ENCODE measurements at places on chromosomes 16 and 17. TPM values are rescaled to one million over a fixed set of nuclear protein-coding genes. Genes with fewer than 3 reads are reported as not detected.

FOXC2 gene
- 1.1 TPM for total RNA-seq

ODAD4 gene
- total RNA-seq, result 1.0 TPM

RBFOX1 gene
- not detected for total RNA-seq

ZPBP2 gene
- total RNA-seq, result not detected

SLC16A13 gene
- total RNA-seq, result 10.1 TPM

BICDL2 gene
- 16.3 TPM for total RNA-seq

DNA sequence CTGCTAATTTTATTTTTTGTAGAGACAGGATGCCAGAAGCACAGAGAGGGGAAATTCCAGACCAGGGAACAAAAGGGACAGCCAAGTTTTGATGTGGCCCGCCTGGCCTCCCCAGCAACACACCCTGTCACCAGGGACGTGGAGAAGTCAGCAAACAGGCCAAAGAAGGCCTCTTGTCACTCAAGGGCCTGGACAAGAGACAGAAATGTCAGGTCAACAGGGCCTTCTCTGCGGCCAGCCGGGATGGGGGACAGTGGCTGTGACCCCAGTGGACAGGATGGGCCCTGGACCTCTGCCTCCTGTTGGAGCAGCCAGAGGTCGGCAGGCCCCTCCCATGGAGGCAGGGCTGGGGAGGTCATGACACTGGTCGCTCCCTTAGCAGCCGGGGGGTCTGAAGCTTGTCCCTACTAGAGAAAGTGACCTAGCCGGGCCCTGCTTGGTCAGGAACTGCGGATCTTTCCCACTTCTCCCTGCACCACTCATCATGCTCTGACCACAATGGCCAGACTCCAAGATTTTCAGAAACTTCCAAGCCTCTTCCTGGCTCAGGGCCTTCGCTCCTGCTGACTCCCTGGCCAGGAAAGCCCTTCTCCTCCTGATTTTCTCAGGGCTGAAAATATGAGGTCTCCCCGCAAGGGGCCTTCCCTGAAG, 9.2 kb upstream of the TVP23A start:
- peak; percentile 81 for DNase-seq

- no peak for DNase-seq
Measured at GRCh38 chr17:69473841-69474831, 59.6 kb downstream of the MAP2K6 start.

- DNase-seq, result no peak
Measured at GRCh38 chr16:2365397-2366294, 25.1 kb upstream of the ABCA3 start.

GRCh38 chr16:76396977-76397376, 119.8 kb downstream of the CNTNAP4 start:
- DNase-seq, result no peak

- DNase-seq, result no peak
Measured at GRCh38 chr17:64630309-64631223, 31.5 kb downstream of the SMURF2 start.

DNA sequence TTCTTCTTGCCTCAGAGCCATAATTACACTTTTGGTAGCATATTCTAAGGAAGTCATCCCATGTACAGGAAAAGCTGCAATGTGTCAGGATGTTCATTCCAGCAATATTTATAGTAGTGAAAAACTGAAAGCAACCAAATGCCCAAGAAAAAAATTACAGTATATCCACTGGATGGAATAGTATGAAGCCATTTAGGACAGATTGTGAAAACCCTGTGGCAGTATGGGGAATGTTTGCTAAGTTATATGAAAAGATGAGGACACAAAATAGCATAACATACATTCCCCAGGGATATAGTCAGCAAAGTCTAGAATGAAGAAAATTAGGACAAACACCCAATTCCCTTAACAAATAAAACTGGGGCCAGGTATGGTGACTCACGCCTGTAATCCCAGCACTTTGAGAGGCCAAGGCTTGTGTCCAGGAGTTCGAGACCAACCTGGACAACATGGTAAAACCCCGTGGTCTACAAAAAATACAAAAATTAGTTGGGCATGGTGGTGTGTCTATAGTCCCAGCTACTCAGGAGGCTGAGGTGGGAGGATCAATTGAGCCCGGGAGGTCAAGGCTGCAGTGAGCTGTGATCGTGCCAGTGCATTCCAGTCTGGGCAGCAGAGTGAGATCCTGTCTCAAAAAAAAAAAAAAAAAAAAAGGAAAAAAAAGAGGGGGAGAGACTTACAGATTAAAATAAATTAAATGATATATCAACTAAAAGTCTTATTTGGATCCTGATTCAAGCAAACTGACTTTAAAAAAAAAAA, 2.3 kb downstream of the LRRC3C start:
- DNase-seq, result no peak

GRCh38 chr17:43935926-43936261, 6.4 kb downstream of the PPY start:
- DNase-seq, result no peak

GRCh38 chr16:80541306-80541694, 507 bp downstream of the DYNLRB2 start:
- no peak for DNase-seq

DNA sequence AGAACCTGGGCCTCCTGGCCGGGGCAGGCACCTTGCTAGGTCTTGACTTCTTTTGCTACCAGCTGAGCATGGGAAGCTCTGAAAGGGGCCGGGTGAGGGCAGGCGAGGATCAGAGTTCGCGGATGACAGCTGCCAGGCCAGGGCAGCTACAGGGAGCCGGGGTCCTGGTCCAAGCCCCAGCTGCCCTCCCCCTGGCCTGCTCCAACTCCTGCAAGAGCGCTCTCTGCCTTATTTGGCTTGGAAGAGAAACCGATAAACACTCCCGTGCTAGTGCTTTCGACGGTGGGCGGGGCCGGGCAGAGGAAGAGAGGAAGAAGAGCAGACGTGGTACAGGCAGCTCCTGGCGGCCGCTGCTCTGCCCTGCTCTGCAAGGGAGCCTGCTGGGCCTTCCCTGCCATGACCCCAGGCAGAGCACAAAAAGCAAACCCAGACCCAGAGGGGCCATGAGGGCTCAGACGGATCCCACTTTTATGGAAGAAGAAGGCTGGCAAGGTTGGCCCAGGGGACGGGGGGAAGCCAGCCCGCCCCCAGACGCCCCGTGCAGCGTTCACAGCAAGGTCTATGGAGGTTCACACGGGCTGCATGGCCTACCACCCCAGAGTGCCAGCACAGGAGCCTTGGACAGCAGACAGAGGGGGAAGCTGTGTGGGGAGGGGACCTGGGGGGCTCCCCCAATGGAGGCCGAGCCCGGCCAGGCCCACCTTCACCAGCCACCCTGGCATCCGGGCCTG, 25.6 kb downstream of the PIEZO1 start:
- peak; percentile 84 for DNase-seq

GRCh38 chr17:3921502-3922319, 5.4 kb upstream of the P2RX1 start:
- DNase-seq, result no peak

DNA sequence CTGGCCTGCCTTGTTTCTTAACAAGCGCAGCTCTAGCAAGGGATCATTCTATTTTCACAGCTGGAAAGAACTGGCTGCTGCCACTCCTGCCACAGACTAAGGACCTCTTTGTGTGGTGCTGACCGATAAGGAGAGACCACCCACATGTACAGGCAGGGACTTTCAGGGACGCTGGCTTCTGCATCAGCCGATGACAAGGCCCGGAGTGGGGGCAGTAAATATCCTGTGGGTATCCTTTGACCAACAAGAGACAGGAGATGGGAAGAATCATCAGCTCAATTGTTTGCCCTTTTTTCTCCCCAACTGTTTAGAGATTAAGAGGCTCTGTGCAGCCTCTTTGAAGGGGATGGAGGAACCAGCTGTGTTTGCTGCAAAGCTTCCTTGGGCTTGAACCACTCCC, 9.2 kb upstream of the ITPRIPL2 start:
- no peak for DNase-seq

- DNase-seq, result no peak
Measured at GRCh38 chr16:4354512-4355409, 3.6 kb upstream of the PAM16 start.

- no peak for DNase-seq
Measured at GRCh38 chr17:65565559-65565958, 4.1 kb upstream of the AXIN2 start.

DNA sequence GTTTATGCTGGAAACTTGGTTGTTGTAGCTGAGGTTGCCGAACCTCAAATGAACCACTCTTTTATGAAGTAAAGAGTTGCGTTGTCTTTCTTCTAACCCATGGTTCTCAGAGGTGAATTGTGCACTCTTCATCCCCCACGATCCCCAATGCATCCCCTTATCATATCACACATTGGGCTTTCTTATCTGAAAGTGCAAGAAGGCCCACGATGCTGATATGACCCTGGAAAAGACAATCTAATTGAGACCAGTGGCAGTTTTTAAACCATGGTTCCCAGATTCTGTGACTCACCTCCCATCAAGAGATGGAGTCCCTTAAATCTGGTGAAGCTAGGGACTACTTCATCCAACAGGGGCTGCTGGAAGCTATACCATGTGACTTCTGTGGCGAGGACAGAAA, 156.3 kb upstream of the IRX3 start:
- DNase-seq, result no peak

- no peak for DNase-seq
Measured at GRCh38 chr17:14918540-14918939, 346.6 kb downstream of the PMP22 start.

GRCh38 chr16:4695473-4696171, 2.3 kb downstream of the NUDT16L1 start:
- no peak for DNase-seq

DNA sequence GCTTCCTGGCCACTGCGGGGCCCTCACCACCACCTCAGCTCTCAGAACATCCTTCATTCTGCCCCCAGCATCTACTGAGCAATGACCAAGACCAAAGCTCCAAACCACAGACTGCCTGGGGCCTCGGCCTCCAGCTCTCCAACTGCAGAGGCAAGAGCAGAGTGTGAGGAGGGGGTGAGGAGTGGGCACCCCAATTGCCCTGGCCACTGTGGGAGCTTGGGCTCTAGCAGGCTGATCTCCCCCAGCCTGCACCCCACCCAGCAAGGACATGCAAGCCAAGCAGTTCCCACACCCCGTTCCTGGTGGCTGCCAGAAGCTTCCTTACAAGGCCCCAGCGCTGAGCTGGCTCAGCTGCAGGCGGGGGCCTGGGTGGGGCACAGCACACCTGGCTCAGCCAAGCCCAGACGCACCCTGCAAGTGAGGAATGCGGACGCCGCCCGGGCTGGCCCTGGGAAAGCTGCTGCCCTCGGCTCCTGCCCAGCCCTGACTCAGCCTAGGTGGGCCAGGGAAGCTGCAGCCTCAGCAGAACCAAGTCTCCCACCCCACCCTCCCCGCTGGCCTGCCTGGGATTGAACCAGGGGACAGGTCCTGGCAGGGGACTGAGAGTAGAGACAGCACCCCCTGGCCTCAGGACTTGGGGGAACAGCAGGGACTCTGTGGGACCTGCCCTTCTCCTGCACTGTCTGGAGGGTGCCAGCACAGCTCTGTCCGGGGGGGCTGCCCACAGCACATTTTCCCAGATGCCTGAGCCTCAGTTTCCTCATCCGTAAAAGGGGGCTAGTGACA, 29.7 kb upstream of the KRT17 start:
- DNase-seq, result peak; percentile 92

DNA sequence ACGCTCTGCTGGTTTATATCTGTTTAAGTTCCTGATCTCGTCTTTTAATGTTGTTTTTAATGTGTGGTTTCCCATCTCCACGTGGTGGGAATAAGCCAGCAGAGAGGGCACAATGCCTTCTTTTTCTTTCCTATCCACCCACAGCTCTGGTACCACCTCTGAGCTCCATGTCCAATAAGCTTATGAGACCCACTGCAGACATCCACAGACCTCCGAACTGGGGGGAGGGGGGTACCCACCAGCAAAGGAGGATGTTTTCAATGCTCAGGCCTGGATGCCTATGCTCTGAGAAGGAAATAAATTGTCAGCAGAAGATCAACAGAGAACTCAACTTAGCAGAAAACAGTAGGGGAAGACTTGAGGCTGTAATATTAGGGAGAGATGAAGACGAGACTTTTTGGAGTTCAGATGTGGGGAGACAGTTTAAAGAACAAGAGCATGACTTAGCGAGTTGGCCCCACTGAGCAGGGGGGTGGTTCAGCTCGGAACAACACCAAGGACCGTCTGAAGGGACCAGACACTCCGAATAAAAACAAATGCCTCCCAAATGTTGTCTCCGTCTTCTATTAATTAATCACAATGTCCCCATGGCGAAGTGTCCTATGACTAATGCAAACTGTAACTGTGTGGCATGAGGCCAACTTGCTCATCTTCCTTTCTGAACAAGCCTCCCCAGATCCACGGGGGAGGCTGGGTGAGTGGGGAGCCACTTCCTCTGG, 62.7 kb downstream of the GAS7 start:
- no peak for DNase-seq

GRCh38 chr16:56419740-56420548, 5.4 kb downstream of the AMFR start:
- DNase-seq, result no peak

DNA sequence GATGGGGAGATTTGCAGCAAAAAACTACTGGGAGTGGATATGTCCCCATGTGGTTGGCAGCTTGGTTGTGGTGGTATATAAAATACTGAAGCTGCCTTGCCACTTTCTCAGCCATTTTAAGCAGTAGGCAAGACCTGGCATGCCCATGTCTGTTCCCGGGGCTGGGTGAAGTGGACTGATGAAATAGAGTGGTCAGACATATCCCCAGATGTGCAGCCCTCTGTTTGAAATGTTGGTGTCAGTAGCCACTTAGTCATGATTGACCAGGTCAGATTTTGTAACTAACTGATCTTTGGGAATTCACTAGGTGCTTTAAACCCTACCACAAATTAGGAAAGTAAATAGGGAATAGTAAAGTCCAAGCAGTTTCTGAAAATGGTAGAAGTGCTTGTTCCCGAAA, 151.6 kb downstream of the PHKB start:
- no peak for DNase-seq

DNA sequence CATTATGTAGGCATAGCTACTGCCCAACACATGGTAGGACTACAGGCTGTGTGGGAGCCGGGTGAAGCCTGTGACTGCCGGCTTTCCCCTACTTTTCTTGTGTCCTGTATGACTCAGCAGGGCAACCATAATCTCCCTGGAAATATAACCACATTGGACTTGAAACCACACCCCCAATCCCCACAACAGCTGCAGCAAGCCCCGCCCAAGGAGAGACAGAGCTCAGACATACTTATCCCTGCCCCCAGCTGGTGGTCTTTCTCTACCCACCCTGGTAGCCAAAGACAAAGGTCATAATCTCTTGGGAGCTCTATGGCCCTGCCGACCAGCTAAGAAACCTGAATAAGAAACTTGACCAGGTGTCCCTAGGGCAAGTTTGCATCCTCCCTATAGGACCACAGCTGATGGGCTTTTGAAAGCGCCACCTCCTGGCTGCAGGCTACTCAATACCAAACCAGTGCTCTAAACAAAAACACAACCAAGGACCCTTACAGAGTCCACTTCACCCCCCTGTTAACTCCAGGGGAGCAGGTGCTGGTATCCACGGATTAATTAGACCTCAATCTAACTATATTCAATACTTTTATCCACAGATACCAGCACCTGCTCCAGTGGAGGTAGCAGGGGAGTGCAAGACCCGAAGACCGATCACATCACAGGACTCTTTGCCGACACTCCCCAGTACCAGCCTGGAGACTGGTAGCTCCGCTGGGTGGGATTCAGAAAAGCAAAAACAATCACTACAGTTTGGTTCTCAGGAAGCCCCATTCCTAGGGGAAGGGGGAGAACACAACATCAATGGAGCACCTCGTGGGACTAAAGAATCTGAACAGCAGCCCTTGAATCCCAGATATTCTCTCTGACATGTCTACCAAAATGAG, 91.2 kb downstream of the IRX5 start:
- no peak for DNase-seq

Data from upper lobe of right lung (tissue), 1 donor.